Activated T-cell treated with anti-CD3 and anti-CD28 coated beads, Interleukin-2, amount 50 U/mL, for 72 hours (primary cell): ENCODE measurements at places on chromosomes 1 and 21.
A peak's percentile ranks its signal among the peaks of the same experiment; 100 is the strongest.

DNA sequence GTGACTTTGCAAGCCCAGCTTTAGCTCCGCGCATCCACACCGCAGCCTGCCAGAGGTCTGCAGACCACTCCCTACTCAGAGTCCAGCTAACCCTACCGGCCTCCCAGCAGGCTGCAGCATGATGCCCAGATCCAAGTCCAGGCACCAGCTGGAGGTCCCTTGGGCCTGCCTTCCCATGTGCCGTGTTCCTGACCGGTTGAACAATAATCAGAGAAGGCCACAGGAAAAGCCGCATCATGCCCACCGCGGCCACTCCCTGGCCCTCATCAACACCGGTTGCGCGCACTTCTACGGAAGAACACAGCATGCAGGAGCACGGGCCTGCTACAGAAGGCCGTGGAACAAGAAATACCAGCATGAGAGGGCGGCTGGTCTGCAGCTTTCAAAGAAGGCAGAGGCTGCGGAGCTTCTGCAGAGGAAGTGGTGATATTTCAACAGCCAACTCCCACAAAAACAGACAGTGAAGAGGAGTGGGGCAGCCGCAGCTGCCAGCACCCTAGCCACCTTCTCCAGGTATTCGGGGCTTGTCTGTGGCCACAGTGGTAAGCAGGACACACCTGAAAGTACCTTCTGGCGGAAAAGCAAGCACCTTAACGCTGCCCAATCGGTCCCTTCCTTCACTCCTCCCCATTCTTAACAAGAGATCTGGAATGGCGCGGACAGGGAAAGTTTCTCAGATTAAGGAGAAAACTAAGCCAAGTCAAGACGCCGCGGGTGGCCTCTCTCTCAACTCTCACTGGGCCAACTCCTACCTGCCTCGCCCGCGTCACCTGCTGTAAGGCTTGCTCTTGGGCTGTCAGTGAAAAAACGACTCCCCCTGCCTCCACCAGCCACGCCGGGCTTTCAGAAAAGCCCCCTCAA lies 1.5 kb downstream of the PGBD5 start:
- DNase-seq: no peak

- DNase-seq: no peak
These were observed 37.4 kb downstream of the DOP1B start for GRCh38 chr21:36194024-36194423.

DNA sequence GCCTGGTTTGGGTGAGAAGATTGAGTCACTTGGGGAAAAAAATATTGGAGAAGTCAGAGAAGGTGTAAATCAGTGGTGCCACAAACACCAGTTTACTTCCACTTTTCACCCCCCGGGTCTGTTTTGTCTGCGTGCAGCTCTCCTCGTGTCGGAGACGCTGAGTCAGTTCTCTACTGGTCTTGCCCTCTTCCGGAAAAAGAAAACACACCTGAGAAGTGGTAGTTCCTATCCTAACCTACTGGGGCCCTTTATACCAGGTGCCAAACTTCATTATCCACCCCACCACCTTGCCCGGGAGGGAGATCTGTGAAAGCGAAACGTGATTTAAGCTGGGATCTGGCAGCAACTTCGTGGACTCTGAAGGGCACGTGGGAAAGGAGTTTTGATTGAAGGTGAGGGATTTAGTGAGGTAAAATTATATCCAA lies 855 bp upstream of the IVNS1ABP start:
- DNase-seq: peak; percentile 79

DNA sequence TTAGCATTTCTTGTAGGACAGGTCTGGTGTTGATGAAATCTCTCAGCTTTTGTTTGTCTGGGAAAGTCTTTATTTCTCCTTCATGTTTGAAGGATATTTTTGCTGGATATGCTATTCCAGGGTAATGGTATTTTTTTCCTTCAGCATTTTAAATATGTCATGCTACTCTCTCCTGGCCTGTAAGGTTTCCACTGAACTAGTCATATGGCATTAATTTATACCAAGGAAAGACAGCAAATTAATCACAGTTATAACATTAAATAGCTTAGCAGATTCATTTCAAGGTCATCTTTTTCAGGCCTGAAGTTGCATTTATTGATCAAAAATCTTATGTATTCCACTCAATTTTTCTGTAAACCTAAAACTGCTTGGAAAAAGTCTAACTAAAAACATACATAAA lies 54.9 kb downstream of the AK5 start:
- no peak for DNase-seq

GRCh38 chr1:58879464-58879863 lies 95.6 kb upstream of the JUN start:
- no peak for DNase-seq

DNA sequence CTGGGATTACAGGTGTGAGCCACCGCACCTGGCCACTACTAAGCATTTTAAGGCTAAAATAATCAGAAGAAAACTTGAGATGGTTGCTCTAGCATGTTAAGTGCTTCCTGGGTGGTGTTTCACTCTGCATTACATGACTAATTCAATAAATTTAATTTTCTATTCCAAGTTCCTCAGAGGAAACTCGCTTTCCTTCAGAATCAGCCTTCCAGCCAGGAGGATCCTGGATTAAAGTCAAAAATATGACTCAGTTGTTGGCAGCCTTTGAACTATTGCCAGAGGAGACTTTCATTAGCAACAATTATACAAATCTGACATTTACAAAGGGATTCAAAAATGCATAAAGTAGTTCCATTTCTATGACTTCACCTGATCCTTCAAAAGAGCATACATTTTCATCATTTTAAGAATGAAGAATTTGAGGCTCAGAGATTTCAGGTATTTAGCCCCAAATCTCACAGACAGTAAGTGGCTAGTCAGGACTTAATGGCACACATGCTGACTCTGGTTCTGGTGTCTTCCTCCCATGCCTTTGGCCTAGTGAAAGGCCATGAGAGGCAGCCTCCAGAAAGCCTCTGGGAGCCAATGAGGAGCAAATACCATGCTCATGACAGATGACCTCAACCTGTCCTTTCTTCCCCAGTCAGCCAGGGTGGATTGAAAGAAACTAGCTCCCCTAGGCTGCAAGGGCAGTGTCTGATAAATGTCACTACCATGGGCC lies 115.7 kb downstream of the MAP3K21 start:
- no peak for DNase-seq

GRCh38 chr1:151508833-151509232 lies 2.4 kb upstream of the CGN start:
- DNase-seq: no peak

DNA sequence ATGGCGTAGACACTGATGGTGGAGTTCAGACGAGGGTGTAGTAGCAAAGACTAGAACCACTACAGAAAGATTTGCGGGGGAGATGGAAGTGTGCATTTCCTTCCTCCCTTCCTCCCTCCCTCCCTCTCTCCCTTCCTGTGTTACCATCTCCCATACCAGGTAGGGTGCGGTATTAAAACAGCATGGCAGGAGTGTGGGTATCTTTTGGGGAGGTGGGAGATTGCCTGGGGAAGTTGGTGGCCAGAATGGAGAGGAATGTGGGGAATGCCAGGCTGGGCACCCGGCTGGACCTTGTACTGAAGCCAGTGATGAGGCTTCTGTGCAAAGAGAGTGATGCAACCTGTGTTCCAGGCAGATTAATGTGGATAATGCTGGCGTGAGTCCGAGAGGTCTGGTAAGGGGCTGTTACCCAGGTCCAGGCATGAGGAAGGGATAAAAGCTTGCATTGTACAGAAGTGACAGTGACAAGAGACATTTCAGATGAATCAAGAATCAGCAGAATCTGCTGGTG lies 30.3 kb upstream of the PPP2R5A start:
- no peak for DNase-seq
